ENCODE measurements at places on chromosomes 6 and 20.

- no peak for DNase-seq
Observed at GRCh38 chr6:75458895-75459294, 34.7 kb downstream of the FILIP1 start.

DNA sequence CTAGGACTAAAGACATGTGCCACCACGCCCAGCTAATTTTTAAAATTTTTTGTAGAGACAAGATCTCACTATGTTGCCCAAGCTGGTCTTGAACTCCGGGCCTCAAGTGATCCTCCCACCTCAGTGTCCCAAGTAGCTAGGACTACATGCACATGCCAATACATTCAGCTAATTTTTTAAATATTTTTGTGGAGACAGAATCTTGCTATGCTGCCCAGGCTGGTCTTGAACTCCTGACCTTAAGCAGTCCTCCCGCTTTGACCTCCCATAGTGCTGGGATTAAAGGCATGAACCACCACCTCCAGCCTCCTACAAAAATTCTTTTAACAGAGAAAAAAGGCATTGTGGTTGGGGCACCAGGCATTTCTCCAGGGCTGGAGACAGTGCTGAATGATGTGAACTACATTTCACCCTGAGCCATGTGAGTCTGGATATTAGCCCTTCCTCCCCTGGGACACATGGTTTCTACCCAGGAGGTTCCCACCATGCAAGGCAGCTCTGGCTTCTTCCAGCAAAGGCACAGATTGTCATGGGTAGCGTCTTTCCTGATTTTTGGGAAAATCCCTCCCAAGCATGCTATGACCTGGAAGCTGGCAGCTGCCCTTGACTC, 36.3 kb upstream of the CMTR1 start:
- no peak for DNase-seq

DNA sequence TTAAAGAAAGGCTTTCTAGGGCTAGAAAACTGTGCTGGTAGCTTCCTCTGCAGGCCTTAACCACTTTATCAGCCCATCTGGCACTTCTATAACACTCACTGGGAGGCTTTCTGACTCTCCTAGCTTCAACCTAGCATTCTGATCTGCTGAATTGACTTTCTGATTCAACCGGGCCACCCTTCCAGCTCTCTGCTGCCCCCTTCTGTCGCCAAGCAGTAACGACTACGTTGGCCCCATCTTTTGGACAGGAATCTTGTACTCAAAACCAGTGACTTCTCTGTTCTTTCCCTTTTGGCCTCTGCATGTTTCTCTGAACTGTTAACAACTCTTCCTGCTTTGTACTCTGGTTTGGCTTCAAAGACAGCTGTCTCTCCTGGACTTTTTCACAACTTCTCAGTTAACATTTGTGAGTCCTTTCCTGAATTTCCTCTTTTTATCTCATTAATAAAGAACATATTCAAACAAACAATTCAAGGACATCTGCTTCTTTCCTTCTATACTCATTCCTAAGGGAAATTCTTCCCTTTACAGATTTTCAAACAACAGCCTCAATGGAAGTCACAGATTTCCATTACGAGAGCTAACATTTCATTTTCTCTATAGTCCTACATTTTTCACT, 43.9 kb upstream of the FAM135A start:
- peak; percentile 54 for DNase-seq

DNA sequence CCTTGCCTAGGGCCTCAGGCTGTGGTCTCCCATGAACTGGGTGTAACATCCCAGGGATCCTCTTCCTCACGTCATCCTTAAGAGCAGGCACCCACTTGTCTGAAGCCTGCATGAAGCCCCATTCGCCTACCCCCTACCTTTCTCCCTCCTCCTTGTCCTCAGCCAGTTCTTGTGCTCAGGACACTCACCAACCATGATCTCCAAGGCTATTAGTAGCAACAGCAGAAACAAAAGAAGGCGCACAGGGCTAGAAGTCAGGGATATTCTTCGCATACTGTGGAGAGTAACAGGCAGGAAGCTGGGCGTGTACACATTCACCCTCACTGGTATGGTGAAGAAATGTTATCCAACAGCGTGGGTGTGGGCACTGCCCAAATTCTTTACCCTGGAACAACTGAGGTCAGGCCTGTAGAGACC, 7.3 kb downstream of the RAET1E start:
- DNase-seq = no peak

DNA sequence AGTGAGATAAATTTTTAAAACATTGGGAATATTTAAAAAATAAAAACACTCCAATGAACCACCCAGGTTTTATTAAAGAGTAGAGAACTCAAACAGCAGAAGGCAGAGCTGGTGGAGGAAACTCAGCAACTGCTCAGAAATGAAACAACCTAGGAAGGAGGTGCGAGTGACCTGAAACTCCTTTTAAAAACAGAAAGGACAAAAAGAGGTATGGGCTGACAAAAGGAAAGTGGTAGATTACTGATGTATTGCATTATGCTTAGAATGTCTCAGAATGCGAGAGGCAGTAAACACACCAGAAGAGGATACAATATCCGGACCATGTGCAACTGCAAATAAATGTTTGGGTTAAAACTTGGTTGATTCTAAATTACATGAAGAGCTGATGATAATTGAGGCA, 97.6 kb downstream of the ESR1 start:
- DNase-seq = no peak

DNA sequence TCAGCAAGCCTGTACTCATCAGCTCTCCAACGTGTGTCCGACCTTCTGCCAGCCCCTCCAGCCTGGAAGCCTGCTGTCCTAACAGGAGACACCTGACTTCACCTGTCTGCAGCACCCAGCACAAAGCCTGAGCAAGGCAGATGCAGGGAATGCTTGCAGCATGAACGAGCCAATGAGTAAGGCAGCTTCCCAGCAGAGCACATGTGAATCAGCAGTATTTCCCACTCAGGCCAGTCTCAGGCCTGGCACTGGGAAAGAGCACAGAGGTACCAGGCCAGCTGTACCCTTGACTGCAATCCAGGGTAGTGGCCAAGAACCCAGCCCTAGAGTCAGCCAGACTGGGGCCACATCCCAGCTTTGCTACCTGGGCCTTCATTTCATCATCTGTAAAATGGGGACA, 120.8 kb downstream of the MAFB start:
- no peak for DNase-seq

DNA sequence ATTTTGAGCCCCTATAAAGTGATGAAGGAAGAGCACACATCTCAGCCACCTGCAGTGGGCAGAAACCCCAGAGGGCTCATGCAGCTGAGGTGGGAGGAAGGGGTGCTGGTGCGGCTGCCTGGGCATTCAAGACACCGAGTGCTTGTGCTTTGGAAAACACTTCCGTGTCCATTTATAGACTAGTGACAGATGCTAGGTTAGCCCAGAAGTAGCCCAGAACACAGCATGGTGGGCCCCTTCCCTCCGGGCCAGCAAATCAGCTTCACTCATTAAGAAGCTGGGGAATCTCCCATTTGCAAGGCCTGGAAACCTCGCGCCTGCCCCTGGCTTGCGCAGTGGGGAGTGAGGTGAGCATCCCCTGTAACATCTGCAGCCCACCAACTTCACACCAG, 12.9 kb downstream of the BEND3 start:
- DNase-seq = no peak

DNA sequence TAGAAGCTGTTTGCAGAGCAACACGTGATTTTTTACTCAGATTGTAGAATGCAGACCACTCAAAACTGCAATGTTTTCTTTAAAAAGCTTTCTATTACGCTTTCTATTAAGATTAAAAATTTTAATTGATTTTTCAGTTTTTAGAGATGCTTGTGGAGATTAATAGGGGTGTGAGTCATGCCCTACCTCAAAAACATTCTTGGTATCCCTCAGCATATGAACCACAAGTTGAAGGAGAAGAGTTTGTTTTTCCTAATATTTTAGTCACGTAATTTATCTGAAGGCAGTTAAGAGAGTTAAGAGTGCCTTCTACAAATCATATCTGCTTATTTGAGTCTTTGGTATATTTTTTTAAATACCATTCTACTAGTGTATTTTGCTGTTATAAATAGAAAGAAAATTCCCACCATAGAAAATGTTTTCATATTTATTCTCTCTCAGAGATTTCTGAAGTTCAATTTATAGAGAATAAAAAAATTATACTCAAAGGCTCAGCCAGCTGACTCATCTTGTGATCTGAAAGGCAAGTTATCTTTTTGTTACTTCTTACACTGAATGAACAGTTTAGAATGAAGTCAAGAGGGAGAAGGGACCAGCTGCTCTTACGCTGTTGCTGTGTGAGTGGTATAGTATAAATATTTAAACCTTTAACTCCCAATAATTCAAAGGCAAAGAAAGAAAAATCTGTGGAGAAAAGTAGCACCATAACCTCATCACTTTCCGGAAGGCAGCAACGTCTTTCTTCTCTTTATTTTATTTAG, 7.6 kb downstream of the RIPOR2 start:
- no peak for DNase-seq

DNA sequence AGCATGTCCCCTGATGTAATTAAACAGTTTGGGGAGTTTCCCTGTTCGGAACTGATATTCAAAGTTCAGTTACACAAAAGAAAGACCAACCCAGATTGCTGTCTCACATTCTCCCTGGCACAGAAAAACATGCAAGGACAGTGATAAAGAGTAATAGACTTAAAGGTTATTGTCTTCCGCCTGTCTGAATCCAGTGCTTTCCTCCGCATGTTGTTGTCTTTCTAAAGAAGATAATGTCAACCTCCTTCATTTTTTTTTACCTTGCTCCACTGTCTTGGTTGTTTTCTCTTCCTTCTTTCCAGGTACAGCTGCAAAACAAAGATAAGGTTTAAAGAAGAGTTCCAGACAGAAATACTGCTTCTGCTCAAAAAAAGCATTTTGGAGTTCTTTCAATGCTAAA, 284.5 kb downstream of the TRDN start:
- DNase-seq = no peak

- no peak for DNase-seq
Observed at GRCh38 chr6:70180901-70181599, 121.8 kb downstream of the COL9A1 start.

DNA sequence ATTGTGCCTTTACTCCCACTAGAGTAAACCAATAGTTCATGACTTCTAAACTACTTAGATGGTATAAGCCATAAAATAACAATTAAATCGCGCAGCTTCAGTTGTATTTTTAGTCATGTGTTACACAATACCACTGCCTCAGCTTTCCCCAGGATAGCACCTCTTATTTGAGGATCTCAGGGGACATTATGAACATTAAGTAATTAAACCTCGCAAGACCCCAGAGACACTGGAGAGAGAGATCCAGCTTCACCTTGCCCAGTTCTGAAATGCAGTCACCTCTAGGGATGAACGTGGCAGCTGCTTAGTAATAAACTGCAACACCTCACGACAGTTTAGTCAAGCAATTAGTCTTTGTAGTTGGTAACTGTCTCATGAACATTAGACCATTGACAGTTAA, 87.1 kb downstream of the CFAP61 start:
- DNase-seq = no peak

- DNase-seq = no peak
Observed at GRCh38 chr6:157539421-157539822, 158.4 kb downstream of the ZDHHC14 start.

DNA sequence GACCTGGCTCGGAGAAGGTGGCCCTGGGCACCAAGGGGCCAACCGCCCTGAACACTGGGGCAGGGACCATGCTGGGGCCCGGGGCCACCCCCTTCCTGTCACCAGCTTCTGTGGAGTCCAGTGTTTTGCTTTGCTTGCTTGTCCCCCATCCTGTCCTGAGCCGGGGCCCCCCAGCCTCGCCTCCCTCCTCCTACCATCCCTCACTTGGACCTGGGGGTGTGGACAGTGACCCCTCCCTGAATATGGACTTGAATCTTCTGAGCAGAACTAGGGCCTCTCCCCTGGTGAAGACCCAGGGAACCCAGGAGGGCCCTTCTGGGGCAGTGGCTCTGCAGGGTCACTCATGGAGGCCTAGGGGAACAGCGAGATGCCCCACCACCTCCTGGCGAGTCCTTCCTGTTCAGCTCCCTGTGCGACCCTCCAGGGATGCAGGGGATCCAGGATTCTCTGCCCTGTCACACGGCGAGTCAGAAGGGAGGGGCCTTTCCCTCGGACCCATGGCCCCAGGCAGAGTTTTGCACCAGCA, 41.6 kb downstream of the VSTM2L start:
- DNase-seq = no peak

GRCh38 chr6:155155787-155156447, 107.9 kb upstream of the CLDN20 start:
- DNase-seq = no peak

GRCh38 chr6:5851261-5851757, 155.4 kb downstream of the NRN1 start:
- peak; percentile 26 for DNase-seq

- DNase-seq = no peak
Observed at GRCh38 chr6:161050134-161050765, 58.7 kb downstream of the MAP3K4 start.

GRCh38 chr6:151440930-151441329, 11.0 kb downstream of the RMND1 start:
- DNase-seq = no peak

DNA sequence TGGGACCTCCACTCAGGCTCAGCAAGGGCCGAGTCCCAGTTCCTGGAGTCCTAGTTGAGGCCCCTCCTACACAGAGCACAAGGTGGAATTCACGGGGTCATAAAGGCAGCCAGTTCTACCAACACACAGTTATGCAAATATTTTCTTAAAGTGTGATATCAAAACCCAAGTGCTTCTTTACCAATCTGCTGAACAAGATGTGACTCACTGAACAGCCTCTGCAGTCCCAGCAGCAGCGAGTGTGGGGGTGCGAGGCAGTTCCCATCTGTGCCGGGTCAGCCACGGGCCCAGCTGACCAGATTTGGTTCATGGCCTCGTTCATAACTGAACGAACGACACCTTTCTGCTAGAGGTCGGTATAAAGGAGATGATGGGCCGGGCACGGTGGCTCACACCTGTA, 4.5 kb upstream of the TCEA2 start:
- no peak for DNase-seq

- DNase-seq = no peak
Observed at GRCh38 chr6:39419607-39420006, 97.1 kb upstream of the KCNK16 start.

- DNase-seq = peak; percentile 61
Observed at GRCh38 chr6:85354761-85355618, 94.9 kb upstream of the NT5E start.

DNA sequence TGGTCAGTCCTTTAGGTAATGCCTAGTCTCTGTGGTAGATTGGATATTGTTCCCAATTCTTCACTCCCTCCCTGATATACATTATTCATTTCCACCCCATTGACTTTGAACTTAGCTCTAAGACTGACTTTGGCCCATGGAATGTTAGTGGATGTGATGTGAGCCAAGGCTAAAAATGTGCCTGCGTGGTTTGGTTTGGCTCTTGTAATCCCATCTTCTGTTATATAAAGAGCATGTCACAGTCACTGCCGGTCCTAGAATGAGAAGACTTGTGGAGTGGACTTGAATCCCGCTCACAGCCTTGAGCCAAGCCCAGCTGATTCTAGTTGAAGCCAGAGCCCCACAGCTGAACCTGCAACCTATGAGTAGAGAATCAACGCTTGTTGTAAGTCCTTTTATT, 23.6 kb upstream of the DNAAF9 start:
- no peak for DNase-seq

DNA sequence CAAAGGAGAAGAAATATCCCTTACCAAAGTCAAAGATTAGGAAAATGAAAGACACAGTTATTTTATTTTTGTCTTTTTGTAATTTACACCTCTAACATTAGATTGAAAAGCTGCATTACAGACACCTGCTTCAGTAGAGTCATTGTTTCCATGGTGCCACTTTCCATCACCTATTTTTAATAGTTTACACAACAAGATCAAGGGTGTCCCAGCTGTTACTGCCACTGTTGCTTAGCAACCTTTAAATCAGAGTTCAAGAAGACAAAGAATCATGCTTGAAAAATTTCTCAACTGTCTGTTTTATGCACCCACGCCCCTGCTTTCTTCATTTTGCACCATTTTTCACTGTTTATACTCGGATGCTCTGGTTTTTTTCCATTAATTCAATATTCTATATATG, 668.2 kb upstream of the GJE1 start:
- no peak for DNase-seq
